SK-N-SH treated with all-trans-retinoic acid at 6 μM for 48 hours (cell line): ENCODE measurements at places on chromosomes 7 and 10.

DNA sequence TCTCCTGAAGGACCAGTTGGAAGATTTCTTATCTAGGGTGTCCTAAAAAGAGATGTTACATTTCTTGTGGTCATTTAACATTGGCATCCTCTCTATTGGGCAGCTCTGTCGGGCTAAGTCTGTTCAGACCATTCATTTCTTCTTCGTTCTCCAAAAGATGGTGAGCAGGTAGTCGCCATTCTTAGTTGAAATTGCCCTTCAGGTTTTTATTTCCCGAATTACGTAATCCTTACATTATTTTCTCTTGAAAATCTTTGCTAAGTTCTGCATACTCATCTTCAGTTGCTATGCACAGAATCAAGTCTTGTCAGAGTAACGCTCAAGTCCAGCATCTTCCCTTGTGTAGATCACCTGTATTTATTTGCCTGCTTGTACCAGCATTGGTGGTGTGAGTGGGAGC is 53.6 kb downstream of the DAGLB start:
- ATAC-seq: no peak

DNA sequence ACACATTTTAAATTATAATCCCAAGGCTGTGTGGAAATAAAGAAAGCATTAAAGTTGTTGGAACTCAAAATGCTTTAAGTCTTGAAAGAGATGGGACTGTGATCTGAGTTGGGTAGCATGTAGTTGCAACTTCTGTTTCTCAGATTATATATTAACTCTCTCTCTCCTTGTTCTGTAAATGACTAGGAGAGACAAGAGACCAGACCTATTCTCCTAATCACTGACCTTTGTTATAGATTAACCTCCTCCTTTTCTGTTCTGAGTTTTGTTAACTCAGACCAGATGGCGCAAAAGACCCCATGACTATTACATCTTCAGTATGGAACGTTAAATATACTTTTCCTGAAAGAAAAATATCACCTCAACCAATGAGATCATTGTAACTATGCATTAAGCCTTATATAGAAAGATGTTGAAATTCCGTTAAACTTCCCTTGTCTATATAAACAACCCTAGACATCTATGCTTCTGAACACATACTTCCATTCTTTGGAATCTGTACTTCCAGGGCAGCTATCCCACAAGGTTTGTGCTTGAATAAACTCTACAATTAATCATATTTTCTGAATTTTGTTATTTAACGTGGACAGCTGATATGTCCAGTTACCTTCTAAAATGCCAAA is 143.5 kb upstream of the TRIM24 start:
- no peak for ATAC-seq

- peak; percentile 98 for ATAC-seq
These were observed 59.7 kb downstream of the GPR85 start for GRCh38 chr7:113026941-113027340.

- no peak for ATAC-seq
These were observed 610.8 kb downstream of the GATA3 start for GRCh38 chr10:8665322-8665721.

GRCh38 chr10:29849126-29849833 is 210.1 kb downstream of the JCAD start:
- ATAC-seq: peak; percentile 86

DNA sequence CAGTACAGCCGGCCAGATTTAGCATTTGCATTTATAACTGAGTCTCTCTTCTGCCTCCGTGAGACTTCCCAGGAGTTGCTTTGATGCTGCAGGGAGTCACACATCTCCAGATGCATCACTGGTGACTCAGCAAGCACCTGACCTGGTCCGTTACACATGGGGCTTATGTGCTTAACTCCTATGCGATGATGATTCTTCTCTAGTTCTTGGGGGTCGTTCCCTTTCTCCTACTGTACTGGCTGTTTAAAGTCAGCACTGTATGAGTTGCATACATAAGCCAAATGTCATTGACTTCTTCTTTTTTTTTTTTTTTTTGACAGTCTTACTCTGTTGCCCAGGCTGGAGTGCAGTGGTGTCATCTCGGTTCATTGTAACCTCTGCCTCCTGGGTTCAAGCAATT is 13.0 kb upstream of the AKR1E2 start:
- ATAC-seq: peak; percentile 74

DNA sequence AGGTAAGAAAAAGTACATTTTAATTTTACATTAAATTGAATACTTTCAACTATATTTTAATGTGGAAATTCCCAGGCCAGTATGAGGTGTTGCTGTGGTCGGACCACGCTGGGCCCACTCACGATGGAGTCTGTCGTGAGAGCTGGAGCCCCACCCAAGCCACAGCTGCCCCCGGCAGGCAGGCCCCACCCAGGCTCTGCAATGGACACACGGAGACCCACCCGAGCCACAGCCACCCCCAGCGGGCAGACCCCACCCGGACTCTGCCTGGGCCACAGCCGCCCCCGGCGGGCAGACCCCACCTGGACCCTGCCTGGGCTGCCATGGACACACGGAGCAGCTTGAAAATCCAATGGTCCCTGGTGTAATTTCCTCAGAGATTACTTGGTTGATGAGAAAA is 141.3 kb downstream of the PTPRN2 start:
- ATAC-seq: no peak

DNA sequence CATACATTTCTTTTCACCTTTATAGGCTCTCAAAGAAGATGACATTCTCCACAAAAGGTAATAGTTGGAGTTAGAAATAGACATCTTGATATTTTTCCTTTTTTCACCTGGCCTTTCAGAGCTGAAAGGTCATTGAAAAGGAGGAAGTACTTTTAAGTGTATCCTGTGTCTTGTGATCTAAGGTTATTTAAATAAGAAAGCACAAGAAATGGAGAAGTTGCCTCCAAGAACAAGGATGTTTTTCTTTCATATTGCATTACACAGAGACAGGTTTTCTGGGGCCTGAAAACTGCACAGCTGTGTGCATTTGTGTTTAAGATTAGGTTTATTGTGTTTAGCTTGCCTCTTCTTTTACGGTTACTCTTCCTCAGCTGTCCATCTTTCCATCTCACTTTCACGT is 103.4 kb upstream of the SEMA3D start:
- no peak for ATAC-seq

DNA sequence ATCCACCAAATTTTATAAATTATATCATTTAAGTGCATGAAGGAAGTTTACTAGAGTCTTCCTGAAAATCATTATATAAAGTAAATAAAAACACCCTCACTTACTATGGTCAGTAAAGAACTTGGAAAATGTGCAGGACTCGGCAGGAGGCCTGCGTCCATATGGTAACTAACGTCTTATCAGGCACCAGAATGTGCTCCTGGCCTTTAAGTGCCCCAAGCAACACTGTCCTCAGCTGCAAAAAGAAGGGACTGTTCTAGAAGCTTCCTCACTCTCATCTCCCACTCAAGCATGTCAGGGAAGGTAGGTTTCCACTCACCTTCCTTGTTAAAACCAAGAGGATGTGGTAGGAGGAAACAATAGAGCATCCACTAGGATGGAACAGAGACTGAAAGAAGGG is 11.3 kb downstream of the SFMBT2 start:
- ATAC-seq: no peak

DNA sequence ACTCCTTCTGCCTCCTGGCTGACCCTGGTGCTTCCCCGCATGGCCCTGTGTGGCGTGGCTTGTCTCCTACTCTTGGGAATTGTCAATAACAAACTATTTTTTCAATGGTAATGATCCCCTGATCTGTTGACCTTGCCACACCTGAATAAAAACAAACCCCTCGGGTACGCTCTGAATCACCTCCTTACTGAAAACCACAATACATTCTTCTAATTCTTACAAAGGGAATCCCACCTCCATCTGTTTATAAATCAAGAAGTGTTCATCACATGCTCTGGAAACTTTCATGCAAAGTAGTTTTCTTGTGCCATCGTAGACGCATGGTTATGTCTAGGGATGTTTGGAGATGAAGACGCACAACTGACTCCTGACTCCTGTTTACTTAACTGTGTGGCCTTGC is 245.8 kb downstream of the FRMD4A start:
- no peak for ATAC-seq

DNA sequence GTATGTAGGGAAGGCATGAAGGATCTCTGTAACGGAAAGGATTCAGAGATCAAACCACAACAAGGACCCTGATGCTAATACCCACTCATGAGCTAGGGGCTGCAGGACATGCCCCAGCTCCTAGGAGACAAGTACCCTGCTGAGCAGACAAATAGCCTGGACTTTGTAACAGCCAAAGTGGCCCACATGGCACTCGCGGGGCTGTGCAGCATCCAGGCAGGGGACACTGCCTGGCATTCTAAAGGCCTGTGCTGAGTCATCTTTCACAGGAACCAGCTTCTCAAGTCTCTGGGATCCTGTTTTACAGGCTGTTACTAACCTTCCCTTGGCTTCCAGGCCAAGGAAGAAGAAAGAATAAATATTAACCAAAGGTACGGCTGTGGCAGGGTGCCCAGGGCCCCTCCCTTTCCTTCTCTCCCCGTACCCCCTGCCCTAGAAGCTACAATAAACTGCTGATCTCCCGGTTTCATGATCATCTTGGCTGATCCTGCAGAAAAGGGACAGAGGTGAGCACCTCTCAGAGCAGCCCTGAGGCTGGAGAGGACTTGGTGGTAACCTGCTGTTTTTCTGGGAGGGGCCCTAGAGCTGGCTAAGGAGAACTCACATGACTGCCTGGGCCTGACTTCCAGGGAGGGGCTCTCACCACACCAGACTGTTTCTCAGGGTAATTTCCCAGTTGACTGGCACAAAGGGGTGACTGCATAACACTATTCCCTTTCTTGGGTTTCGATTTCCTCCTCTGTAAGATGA is 4.2 kb upstream of the RPEL1 start:
- peak; percentile 77 for ATAC-seq

DNA sequence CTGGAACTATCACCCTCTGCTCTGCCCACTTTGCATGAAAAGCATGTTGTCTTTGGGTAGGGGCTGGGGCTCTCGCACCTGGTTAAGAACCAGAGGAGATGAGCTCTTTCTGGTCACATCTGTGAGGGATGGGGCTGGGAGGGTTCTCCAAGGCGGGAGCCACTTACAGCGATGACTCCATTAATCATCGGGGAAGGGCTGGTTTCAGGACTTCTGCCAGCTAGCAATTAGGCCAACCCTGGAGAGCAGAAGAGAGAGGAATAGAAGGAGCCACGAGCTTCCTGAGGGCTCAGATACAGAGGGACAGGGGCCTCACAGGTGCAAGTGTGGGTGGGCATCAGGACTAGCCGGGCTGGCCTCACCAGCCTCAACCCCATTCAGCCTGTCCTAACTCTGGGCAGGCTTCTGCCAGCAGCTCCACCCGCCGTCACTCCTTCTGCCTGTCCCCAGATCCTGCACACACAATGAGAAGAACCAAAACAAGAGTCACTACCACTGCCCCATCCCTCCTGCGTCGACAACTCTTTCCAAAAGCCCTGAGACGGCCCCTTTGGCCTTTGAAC is 8.4 kb downstream of the AQP1 start:
- peak; percentile 9; the same call in 2 of the 3 replicates for ATAC-seq

- no peak for ATAC-seq
These were observed 147.6 kb upstream of the TMEM168 start for GRCh38 chr7:112937651-112938415.

DNA sequence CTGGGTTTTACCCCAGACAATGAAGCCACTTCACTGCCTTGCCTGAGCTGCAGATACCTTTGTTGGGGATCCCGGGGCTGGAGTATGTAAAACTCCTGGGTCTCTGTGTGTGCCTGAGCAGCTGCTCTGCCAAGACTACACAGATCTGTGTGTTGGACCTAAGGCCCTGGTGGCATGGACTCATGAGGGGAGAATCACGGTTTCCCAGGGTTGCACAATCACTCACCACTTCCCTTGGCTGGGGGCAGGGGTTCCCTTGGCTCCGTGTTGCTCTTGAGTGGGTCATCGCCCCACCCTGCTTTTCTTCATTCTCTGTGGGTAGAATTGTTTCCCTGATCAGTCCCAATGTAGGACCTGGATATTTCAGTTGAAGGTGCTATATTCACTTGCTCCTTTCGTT is 13.9 kb upstream of the TBATA start:
- no peak for ATAC-seq

DNA sequence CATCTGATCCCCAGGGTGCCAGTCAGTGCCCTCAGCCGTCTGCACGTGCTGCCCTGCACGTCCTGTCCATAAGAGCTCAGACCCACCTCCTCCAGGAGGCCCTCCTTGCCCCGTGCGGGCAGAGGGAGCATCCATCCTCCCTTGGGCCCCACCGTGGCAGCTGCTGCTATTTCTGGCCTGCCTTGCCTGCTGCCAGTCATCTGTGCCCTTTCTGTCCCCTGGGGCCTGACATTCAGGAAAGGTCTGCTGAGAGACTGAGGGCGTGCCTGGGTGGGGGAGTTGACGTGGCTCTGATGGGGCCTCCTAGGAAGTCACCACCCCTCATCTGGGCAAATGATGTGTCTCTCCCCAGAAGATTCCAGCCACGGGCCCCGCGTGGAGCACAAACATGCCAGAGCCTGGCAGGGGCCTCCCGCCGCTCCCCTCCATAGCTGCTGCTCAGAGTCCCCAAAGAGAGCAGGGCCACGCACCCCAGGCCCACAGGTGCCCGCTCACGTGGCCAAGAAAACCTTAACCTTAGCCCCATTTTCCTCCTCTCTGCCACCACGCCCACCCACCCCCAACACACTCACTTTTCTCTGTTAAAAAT is 21.8 kb downstream of the DPYSL4 start:
- ATAC-seq: no peak

DNA sequence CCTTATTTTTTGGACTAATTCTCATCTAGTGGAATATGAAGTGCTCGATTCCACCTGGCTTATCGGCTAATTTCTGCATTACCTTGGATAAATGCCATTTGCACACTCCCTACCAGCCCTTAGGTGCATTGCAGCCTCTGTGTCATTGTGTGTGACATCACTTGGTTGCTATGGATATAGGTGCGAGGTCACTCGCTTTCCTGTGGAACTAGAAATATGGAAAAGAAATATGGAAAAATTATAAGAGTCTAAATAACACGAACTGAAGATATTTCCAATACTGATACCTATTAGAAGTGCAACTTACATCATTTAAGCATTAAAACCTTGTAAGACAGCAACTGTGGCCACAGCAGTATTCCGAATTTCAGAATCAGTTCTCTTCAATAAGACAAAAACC is 2.0 kb downstream of the YWHAG start:
- no peak for ATAC-seq

- no peak for ATAC-seq
These were observed 113.4 kb downstream of the VPS41 start for GRCh38 chr7:38795593-38795992.

GRCh38 chr7:34236839-34237492 is 331.6 kb downstream of the BMPER start:
- no peak for ATAC-seq

GRCh38 chr10:24208661-24209431 is at the start of gene KIAA1217:
Gene KIAA1217 (plus strand): TSS chr10:24209138. CDS start chr10:24209194, 56 bp downstream.
- ATAC-seq: peak; percentile 76

- no peak for ATAC-seq
These were observed 685.2 kb downstream of the REEP3 start for GRCh38 chr10:64206409-64206808.

DNA sequence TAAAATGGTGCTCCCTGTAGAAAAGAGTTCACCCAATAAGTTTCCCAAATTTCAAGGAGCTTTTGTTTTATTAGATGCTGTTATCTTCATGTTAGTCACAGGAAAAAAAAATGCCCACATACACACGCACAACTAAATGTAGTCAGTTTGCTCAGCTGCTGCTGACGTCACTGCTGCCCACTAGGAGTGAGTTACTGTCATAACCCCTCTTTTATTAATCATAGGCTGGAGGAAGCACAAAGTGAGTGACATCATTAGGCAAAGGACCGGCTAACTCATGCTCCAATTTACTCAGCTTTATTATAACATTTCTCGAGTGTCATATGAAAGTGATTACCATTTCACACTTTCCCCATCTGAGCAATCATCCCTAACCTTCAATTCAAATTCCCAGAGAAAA is 6.7 kb upstream of the INHBA start:
- no peak for ATAC-seq
